Activated T-cell treated with anti-CD3 and anti-CD28 coated beads, Interleukin-2, amount 50 U/mL, for 72 hours (primary cell): ENCODE measurements at places on chromosomes 4 and X.

- no peak for DNase-seq
Measured at GRCh38 chr4:140286456-140286855, 87.0 kb upstream of the SCOC start.

GRCh38 chr4:69058410-69059059, 37.7 kb upstream of the UGT2B7 start:
- DNase-seq, result no peak

- no peak for DNase-seq
Measured at GRCh38 chrX:122272011-122272410, 912.1 kb upstream of the GRIA3 start.

DNA sequence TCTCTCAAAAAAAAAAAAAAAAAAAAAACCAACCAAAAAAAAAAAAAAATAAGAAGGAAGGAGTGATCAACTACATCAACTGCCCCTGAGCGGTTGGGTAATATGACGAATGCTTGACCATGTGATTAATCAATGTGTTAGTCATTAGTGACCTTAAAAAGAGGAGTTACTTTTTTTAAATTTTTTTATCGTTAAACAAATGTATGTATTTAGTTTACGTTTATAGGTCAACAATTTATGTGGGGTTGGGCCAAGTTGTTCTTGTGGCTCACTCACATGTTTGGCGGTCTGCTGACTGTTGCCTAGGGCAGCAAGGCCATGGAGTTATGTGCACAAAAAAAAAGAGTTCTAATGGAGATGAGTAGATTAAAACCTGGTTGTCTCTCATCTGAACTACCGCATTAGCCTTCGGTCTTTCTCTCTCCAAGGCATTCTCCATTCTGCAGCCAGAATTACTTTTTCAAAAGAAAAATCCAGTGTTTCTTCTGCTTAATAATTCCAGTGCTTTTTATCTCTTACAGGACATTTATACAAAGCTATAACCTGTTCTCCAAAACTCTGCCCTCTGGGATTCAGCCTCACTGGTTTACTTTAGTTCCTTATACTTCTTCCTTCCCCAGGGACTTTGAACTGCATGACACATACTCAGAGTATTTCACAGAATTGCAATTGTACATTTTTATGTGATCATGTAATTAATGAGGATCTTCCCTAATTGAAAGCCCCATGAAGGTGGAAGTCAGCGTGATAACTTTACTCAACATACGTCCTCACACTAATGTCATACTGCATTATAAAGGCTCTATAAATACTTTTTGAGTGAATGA, 505.5 kb downstream of the ANKRD50 start:
- no peak for DNase-seq

DNA sequence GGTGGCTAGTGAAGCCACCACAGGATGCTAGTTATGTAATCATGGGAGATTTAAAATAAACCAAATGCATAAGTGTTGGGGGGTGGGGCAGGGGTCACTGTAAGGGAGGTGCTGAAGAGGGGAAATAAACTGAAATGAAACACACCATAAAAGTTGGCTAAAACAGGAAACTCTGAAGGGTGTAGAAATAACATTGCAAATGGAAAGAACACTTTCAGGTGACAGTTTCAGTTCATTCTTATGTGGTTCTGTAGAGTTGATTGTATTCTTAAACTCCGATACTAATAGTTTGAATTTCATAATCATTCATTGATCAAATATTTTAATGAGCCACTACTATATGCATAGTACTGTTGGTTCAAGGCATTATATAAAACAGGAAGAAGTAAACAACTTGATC, 80.1 kb downstream of the HDAC8 start:
- DNase-seq, result no peak

DNA sequence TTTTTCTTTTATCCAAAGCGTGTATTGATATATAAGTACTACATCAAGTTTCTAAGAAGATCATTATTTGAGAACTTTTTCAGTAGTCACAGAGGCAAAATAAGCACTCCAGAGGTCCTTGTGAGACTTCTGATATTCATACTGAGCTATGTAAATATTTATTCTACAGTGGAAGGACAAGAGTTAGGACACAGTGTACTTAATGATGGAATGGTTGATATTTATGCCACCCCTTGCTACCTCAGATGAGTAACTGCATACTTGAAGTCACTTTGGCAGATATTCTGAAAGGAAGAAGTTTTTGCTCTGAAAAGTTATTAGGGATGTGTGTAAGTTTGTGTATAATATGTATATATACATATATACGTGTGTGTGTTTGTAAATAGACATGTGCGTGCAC, 30.3 kb downstream of the MAGEA1 start:
- DNase-seq, result no peak

DNA sequence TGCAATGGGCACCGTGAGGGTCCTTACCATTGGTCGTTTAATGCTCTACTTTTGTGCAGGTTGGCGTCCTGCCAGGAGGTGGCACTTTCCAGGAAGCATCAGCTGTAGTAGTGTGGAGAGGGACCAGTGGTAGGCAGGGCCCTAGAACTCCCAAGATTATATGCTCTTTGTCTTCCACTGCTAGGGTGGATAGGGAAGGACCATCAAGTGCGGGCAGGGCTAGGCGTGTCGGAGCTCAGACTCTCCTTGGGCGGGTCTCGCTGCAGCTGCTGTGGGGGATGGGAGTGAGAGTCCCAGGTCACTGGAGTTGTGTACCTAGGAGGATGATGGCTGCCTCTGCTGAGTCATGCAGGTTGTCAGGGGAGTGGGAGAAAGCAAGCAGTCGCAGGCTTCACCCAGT, 134.7 kb downstream of the KLF8 start:
- DNase-seq, result no peak

- no peak for DNase-seq
Measured at GRCh38 chrX:9379697-9380551, 84.9 kb upstream of the TBL1X start.

DNA sequence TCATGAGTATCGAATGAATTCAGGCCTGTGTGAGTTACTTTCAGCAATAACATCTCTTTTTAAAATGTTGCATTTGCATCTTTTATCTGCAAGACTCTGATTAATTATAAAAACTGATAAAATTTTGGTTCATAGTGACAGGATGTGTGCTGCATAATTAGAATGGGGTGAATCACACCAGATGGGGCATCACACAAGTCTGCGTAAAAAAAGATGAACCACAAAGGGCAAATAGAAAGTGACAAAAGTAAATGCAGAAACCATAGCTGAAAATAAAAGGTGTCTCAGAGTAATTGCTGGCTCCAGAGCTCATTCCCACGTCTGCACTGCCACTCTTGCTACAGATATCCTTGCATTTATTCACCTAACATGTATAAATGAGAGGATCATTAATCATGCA, 131.1 kb downstream of the HS3ST1 start:
- DNase-seq, result no peak

- no peak for DNase-seq
Measured at GRCh38 chr4:122539861-122540465, 80.9 kb downstream of the IL21 start.

- no peak for DNase-seq
Measured at GRCh38 chr4:130393642-130394041, 1297.7 kb downstream of the C4orf33 start.

DNA sequence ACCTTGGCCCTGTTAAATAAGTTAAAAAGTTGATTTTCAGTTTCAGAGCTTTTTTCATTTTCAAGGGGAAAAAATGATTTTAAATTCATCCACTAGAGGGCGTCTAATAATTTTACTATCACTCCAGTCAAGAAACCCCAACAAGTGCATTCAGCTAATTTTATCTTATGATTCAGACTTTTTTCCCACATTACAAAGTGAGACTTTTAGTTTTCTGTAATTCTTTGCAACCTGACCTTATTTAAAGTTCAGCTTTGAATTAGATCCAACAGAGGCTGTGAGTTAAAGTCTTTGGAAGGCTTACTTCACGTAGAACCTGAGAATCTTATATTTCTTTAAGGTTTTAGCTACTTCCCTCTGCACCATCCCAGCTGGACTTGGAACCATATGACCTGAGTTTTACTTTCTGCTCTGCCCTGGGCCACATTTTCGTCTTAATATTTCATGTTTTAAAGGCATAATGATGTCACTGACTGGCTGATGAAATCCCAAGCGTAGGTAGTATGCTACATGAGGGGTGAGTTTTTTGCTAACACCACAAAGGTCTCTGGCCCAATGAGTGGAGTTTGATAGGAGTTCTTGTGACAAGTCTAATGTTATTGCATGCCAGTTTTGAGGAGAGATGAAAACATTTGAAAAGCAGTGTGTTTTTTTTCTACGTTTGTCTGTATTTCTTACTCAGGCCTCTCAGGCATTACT, 7.2 kb downstream of the GNRHR start:
- peak; percentile 5 for DNase-seq

- DNase-seq, result no peak
Measured at GRCh38 chrX:9842541-9842940, 56.3 kb downstream of the SHROOM2 start.

- DNase-seq, result no peak
Measured at GRCh38 chrX:138775517-138775916, 64.0 kb upstream of the FGF13 start.

- no peak for DNase-seq
Measured at GRCh38 chrX:78753571-78753970, 6.1 kb downstream of the LPAR4 start.

DNA sequence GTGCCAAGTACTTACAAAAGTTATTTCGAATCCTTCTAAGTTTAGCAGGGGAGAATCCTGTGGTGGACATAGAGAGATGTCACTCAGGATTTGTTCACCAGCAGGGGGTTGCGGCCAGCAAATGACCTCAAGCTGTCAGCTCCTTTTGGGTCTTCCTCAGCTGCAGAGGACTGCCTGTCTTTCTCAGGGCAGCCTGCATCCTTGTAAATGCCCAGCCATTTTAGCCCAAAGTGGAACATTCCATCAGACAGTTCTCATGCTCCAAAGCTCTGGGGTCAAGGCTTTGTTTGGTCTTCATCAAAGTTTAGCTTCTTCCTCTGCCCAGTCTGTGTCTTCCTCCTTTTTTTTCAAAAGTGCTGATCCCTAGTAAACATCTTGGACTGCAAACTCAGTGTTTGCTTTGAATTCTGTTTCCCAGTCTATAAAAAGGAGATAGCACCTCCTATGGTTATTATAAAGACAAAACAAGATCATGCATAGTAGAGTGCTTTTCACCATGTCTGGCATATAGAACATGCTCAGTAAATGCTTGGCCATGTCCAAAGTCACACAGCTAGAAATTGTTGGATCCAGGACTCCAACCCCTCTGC, 156.4 kb upstream of the GATB start:
- no peak for DNase-seq

- DNase-seq, result no peak
Measured at GRCh38 chrX:64580035-64580434, 184.8 kb upstream of the MTMR8 start.

- DNase-seq, result no peak
Measured at GRCh38 chr4:122588453-122589238, 32.2 kb downstream of the IL21 start.

DNA sequence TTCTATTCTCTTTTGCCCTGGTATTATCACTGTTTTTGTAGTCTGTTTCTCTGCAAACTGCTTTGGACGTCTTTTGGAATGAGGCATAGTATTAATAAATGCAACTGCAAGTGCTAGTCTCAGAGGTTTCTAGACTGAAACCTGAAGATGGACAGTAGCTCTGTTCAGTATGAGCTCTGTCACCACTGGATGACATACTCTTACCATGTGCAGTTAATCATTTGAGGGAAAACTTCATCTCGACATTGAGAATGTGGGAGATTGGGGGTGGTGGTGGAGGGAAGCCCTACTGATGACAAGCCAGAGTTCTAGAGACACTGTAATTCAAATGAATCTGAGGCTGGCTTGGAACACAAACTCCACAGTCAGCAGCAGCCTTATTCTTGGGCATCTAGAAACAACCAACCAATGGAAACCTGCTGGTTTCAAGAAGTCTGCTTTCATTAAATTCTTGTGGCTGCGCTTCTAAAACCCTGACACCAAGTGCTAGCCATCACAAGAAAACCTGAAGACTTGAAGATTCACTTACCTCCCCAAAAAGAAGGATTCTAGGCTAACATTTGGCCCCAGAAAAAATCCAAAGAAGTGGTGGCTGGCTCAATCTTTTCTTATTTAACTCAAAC, 161.7 kb downstream of the RASL11B start:
- DNase-seq, result no peak

GRCh38 chr4:152870606-152871005, 65.5 kb upstream of the FHDC1 start:
- DNase-seq, result no peak

GRCh38 chr4:48138936-48139335, 4.9 kb upstream of the TXK start:
- no peak for DNase-seq

- no peak for DNase-seq
Measured at GRCh38 chrX:78673246-78673645, 14.1 kb upstream of the RTL3 start.

DNA sequence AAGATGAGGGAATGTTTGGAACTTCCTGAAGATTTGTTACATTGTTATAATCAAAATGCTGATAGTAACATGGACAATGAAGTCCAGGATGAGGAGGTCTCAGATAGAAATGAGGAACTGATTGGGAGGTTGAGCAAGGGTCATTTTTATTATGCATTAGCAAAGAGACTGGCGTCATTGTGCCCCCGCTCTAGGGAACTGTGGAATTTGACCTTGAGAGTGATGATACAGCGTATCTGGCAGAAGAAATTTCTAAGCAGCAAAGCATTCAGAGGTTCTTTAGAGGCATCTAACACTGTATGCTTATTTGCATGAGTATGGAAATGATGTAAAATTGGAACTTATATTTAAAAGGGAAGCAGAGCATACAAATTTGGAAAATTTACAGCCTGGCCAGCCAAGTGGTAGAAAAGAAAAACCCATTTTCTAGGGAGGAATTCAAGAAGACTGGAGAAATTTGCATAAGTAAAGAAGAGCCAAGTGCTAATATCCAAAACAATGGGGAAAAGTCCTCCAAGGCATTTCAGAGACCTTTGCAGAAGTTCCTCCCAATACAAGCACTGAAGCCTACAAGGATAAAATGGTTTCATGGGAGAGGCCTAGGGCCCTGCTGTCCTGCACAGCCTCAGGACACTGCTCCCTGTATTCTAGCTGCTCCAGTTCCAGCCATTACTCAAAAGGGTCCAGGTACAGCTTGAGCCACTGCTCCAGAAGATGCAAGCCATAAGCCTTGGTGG, 483.0 kb upstream of the NDST4 start:
- DNase-seq, result no peak

- no peak for DNase-seq
Measured at GRCh38 chrX:9835585-9836210, 49.5 kb downstream of the SHROOM2 start.

GRCh38 chrX:107135049-107135964, 16.7 kb upstream of the RBM41 start:
- DNase-seq, result peak; percentile 48

DNA sequence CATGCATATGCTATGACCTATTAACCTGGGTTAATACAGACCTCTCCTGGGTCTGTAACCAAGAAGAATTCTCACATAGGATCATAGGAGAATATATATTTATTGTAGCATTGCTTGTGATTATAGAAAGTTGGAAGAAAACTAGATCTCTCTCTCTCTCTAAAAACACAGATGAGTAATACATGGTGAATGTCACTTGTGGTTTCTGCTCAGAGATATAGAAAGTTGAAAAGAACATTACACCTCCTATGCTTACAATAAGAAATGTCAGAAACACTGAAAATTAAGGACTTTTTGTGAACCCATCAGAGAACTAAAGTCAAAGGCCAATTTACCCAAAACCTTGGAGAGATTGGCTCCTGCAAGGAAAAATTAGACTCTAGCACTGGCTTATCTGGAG, 1389.5 kb downstream of the FAM133A start:
- DNase-seq, result no peak
